ENCODE measurements at places on chromosomes 3 and 15.

- no peak for DNase-seq
Measured at GRCh38 chr3:137084586-137084985, 126.8 kb downstream of the IL20RB start.

DNA sequence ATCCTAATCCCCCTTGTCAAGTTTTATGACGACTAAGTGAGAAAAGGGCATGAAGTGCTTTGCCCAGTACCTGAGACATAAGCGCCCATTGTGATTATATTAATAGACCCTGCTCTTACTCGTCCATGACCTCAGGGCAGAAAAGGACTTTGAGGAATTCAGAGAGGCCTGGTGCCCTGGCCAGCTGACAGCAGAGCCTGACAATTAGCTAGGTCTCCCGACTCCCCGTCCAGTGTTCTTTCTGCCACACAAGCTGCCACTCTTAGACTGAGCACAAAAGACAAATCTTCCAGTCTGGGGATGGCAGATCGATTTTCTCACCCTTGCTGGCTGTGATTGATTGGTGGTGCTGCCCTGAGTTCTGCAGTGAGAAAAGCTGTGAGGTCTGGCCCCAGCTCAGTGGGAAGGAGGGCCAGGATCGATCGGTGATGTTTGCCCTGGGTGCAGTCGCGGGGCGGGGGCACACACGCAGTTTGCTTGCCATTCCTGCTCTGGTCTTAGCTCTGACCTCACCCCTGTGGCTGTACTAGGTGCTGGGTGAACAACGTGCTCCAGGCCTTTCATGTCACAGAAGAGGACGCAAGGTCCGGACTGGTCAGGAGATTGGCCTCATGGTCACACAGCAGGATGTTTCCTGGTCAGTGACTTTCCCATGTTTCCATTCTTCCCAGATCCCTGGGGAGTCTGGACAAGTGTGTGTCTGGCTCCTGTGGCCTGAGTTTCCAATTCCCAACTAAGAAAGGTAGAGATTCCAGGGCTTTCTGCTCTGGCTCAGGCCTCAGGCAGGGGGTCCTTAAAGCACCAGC is 67.4 kb upstream of the TLE3 start:
- no peak for DNase-seq

DNA sequence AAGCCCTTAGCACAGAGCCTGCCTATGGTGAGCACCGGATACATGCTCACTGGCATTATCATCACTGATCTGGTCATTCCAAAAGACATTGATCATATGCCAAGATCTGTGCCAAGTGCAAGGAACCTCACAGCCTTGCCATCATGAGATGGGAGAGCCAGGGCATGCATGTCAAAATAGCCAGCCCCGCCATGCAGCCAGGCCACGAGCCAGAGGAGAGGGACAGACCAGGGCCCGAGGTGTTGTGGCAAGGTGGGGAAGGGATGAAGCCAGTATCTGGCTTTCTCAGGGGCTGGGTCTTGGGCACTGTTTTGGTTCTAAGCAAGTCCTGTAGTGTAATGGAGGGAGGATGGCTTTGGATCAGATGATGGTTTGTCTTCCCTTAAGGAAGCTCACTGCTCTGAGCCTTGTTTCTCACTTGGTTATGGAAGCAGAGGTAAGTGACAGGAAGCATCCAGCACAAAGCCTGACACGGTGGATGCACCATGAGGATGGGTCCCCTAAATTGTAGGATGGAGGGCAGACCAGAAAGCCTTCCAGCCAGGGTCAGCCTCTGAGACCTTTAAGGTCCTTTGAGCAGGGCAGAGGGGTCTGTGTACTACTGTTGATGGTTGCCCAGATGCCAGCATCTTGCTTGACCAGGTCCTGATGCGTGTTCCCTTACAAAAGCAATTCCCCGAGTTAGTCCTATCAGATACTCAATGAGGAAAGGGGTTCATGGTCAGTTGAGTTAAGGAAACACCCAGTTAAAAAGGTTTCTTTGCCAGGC is 247.7 kb upstream of the TLE3 start:
- DNase-seq, result no peak

DNA sequence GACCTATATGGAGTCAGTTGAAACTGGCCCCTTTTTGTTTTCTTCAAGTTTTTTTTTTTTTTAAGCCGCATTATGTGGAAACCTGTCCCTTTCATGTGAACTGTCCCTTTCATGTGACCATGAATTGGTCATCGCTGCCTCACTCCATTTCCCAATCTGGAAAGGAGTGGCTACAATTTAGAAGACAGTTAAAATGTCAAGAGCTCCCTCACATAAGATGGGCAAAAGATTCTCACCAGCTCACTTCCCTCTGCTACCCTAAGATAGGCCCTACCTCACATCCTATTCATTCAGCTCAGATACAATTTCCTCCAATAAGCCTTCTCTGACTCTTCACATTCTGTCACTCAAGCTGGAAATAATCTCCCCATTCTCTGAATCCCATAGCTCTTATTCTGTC is 111.3 kb upstream of the BCL6 start:
- DNase-seq, result no peak

- DNase-seq, result no peak
Measured at GRCh38 chr3:20516311-20516710, 330.3 kb upstream of the SGO1 start.

DNA sequence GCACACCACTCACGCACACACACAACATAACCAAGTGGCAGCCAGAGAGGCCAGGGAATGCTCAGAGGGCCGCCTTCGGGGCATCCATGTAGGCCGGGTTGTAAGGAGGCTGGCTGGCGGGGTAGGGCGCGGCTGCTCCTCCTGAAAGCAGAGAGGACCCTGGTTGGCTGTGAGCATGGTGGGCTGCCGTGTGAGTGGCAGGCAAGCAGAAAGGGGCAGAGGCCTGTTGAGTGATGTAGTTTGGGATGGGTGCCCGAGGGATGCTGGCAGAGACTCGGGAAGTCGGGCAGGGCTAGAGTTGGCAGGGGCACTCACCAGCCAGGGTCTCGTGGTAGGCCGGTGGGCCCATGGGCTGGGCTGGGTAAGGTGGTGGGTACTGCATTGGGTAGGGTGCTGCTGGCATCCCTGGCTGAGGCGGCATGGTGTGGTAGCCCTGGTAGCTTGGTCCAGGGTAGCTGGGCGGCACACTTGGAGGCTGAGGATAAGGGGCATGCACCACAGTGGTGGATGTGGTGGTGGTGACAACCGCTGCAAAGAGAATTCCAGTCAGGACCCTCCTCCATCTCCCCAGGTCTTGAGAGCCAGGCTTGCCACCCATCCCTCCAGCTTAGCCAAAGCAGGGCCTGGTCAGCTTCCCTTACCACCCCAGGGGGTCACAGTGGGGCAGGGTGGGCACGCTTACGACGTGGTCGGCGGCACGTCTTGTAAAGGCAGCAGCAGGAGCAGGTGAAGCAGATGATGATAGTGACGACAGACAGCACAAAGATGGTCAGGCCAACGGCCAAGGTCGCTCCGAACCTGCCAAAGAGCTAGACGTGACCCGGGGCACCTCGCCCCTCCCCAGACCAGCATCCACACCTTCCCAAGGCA is 22.7 kb downstream of the ATRIP start:
- no peak for DNase-seq

- no peak for DNase-seq
Measured at GRCh38 chr3:69612791-69613190, 126.5 kb upstream of the MITF start.

DNA sequence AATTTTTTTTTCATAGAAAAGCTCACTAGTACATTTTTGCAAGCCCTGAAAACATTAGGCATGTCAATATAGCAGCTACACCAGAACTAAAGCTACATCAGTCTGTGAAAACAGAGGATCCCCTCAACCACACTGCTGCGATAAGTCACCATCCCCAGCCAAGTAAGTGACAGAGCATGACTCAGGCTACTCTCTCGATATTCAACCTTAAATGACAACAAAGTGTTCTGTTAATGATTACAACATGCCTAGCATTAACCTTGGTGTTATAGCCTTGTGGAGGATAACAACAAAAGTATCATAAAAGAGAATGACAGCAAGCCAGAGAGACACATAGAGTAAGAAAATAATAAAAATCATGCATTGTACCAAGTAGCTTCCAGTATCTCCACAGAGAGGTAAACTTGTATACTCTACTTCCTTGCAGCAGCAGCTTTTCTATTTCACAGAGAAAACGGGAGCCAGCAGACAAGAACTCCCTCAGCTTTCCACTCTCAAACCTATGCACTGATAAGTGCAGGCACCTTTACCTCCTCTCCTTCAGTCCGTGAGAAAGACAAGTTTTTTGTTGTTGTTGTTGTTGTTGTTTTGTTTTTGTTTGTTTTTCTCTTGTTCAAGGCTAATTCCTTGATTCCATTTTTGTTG is 76.6 kb downstream of the GBE1 start:
- no peak for DNase-seq

DNA sequence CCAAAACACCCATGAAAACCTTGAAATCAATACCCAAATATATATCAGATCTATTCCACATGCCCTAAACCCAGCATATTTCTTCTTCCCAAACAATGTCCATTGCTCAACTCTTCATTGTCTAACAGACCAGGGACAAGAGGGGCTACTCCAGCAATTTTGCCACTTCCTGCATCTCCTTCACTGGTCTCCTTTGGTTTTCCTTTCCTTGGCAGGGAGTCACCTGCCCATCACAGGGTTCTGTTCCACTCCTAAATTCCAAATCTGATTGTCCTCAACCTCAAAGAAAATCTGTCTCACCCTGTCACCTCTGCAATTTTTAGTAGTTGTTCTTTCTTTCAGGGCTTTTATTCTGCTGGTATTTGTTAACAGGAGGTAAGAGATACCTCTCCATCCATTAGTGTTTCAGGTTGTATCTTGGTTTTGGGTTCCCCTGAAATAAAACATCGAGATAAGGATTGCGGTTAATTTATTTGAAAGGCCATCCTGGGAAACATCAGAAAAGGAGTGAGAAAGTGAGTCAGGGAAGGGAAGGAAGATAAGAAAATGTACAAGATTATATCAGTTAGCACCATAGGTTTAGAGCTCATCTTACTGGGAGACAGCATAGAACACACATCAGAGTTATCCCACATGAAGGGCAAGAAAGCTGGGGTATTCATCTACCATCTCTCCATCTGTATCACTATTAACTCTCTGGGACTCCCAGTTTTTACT is 13.6 kb downstream of the ZBED2 start:
- no peak for DNase-seq

GRCh38 chr15:90227336-90227735 is 6.4 kb downstream of the CIB1 start:
- DNase-seq, result no peak

GRCh38 chr15:73624530-73624929 is 8.7 kb downstream of the NPTN start:
- no peak for DNase-seq

DNA sequence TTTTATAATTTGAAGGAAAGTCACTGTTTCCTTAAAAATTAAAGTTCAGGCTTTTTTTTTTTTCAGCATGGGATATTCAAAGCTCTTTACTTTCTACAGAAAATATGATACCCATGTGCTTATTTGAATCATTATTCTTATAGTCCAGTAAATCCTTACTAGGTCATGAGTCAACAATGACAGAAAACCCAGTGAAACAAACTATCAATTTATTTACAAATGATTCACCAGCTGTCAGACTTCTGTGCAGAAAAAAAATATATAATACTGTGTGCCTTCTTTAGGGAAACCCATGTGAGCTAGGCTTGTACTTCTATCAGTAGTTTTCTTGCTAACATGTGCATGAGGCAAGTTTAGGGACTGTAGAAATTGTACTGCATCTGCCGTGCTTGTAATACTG is 1.2 kb downstream of the ACP3 start:
- DNase-seq, result no peak

DNA sequence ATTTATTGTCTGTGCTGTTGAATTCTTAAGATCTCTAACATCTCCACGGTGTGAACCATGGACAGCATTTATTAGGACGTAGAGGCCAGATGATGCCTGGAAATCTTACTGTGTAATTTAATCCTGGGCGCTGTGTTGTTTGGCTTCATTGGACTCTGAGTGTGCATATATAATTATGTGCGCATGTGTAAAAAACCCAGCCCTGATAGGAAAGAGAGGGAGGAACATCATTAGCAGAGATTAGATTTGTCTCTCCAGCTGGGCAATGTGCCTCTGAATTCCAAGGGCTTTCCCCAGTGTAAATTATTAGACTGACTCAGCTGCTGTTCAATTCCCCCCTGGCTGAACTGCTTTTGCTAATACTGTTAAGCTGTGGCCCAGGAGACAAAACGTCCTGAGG is 39.6 kb downstream of the MAP3K13 start:
- DNase-seq, result no peak

GRCh38 chr3:23377928-23378672 is 175.0 kb downstream of the UBE2E2 start:
- DNase-seq, result no peak

- DNase-seq, result no peak
Measured at GRCh38 chr15:66770518-66771350, 68.7 kb downstream of the SMAD6 start.

GRCh38 chr15:46713045-46713444 is 1004.3 kb upstream of the SEMA6D start:
- DNase-seq, result no peak

DNA sequence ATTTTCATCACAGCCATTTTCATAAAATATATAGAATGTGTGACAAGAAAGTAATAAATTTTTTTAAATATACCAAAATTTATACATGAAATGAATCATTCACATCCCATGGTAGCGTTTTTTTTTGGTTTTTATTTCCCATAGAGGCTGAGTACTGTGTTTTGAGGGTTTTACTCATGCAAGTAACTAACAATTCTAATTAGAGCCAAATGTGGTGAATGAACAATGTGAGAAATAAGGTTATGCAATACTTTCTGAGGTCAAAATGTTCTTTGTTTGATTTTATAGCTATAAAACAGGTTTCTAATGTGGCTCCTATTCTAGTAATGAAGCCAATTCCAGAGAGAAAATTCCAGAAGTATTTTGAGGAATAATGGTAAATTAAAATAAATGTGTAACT is 386.8 kb downstream of the TBC1D5 start:
- no peak for DNase-seq

DNA sequence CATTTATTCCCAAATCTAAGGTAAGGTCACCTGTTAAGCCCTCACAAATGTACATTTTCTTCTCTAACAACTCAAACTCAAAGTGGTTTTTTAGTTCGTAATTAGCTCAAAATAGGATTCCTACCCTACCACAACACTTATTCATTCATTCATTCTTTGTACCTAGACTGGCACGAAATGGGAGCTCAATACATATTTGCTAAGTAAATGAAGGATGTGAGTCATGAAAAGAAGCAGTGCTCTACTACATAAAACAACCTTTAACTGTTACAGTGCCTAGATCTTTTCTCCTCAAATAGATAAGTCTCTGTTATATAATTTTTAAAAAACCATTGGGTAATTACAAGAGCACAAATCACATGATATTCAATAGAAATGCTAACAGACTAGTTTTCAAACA is 13.1 kb downstream of the RSL24D1 start:
- no peak for DNase-seq

GRCh38 chr15:49096090-49096750 is 50.0 kb upstream of the SECISBP2L start:
- DNase-seq, result no peak
